Foreskin fibroblast (primary cell): ENCODE measurements at places on chromosomes 7 and 10.

GRCh38 chr10:48322017-48322416, 15.5 kb downstream of the MAPK8 start:
- DNase-seq = no peak

DNA sequence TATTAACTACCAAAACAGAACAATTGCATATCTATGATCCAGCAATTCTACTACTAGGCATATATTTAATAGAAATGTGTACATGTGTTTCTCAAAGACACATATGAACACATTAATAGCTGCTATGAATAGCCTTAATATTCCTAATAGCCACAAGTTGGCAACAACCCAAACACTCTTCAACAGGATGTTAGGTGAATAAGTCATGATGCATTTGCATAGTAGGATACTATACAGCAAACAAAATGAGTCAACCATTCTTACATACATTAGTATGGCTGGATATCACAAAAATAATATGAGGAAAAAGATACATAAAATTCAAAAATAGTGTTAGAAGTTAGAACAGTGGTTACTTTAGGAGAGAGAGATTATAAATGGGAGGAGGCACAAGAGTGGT, 26.8 kb upstream of the ZNF746 start:
- DNase-seq = no peak

GRCh38 chr10:59741048-59741447, 12.2 kb downstream of the MRLN start:
- no peak for DNase-seq

- DNase-seq = no peak
These were observed 197.3 kb downstream of the MACC1 start for GRCh38 chr7:20019757-20020432.

DNA sequence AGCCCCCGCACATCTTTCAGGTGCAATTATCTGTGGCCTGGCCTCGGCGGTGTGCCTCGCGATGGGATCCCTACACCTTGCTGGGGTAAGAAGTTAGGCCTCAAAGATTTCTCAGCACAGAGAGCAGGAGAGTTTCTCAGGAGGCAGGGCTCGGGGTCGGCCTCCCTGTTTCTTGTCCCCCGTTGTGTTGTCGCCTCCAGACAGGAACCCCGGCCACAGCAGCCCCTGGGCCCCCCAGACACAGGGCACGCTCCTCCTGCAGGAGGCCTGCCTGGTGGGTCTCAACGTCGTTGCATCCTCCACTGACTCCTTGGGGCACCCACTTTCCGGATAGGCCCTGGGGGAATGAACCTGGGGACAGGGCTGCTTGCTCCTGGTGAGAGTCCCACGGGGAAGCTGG, 229.1 kb upstream of the SHH start:
- DNase-seq = no peak

DNA sequence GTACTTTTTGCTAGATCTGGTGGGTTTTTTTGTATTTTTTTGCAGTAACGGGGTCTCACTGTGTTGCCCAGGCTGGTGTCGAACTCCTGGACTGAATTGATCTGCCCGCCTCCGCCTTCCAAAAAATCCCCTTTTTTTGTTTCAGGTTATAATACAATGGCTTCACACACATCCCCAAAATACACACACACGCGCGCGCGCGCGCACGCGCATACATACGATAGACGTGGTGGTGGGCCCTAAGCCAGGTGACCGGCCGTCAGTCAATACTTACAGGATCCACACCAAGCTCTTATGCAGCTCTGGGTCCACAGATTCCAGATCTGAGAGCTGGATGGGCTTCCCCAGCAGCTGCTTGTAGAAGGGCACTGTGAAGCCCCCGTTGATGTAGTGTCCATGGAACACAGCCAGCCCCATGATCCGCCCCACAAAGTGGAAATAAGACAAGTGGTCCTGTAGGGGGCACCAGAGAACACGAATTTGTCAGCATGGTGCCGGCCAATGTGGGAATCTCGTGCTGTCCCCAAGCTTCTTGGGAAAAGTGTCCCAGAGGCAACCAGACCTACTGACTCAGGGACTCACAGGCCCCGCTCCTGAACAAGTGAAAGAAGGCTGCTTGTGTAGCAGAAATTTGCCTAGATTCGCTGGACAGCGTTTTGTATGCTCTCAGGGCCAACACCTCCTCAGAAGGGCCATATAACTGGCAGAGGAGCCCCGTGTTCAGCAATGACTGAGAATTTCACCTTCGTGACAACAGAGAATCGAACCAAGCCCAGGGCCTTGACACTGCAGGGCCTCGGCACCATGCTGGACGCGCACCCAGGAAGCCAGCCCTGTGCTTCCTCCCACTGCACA, 103.6 kb downstream of the SMURF1 start:
- peak; percentile 73 for DNase-seq

DNA sequence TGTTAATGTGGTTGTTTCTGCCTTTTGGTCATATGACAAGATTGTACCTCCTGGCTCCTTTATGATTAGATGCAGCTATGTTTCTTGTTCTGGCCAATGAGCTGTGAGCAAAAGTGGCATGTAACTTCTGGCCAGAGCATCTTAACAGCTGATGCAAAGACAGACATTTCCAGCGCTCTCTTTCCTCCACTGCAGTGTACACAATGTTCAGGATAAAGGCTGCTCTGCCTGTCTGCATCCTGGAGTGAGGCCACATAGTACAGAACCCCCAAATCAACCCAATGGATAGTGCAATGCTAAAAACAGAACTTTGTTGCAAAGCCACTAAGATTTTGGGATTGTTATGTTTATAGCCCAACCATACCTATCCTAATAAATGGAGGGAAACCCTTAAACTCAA, 17.9 kb downstream of the EPC1 start:
- no peak for DNase-seq

- no peak for DNase-seq
These were observed 57.1 kb downstream of the KIF5B start for GRCh38 chr10:31999070-31999660.

DNA sequence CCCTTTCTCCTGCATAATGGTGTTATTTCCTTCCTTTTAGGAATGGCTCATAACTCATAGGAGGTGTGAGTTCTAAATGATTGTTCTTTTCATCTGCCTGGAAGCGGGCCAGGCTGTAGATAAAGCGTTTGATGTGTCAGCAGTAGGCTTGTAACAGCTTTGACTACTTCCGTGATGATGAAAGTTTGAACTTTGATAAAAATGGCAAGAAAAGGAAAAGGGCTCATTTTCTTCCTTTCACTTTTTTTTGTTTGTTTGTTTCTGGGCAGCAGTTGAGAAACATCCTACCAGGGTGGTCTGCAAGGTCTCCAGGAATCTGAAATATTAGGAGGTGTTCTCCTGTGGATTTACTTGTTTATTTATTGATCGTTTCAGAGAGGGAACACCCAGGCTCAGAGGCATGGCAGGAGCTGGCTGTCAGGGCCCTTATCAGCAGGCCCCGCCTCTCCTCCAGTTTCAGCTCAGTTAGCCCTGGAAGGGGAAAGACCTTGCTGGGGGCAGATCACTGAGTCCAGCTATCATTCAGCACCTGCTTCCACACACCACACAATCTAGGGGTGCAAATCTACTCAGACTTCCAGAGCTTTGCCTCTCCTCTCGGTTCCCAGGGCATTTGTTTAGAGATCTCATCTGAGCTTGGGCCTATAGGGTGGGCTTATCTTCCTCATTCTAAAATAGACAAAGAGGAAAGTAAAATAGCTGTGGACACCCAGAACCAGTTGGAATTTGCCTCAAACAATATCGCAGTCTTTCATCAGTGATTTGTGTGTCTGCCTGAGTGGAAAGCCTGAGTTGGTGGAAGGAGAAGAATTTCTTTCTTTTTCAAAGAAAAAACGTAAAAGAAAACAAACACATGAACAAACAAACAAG, 130.9 kb downstream of the BMPER start:
- DNase-seq = peak; percentile 54

DNA sequence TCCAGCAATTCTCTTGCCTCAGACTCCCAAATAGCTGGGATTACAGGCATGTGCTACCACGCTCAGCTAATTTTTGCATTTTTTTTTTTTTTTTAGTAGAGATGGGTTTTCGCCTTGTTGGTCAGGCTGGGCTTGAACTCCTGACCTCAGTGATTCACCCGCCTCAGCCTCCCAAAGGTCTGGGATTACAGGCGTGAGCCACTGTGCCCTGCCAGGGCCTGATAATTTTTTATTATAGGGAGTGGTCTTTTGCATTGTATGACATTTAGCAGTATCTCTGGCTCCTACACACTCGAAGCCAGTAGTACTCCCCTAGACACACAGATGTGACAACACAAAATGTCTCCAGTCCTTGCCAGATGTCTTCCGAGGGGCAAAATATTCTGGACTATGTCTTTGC, 124.0 kb downstream of the DKK1 start:
- DNase-seq = peak; percentile 38

GRCh38 chr10:102608487-102608886, 35.8 kb upstream of the TRIM8 start:
- no peak for DNase-seq

- no peak for DNase-seq
These were observed 38.2 kb downstream of the TNS3 start for GRCh38 chr7:47543714-47544113.

GRCh38 chr7:35520810-35521625, 173.9 kb downstream of the HERPUD2 start:
- DNase-seq = no peak

GRCh38 chr7:14714161-14714728, 188.3 kb downstream of the DGKB start:
- DNase-seq = no peak

DNA sequence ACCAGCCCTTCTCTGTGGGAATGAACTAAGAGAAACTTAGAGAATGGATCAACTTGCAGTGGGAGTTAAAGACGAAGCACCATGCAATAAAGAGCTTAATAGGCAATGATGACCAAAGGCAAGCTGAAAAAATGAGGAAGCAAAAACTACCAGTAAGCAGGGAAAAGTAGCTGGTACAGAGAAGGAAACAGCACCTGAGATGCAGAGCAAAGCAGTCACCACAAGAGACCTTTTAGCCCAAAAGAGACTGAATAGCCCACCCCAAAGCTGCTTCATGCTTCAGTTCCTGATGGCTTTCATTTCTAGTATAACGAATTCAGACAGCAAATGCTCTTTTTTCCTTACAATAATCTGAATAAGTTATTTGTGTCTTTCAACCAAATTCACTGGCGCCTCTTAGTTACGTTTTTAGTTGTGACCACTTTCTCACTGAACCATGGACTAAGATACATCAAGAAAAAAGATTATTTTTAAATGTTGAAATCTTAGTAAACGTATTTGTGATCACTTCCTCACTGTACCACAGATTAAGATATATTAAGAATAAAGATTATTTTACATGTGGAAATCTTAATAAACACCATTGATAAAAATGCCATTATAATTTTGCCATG, 76.0 kb downstream of the USP6NL start:
- no peak for DNase-seq

GRCh38 chr7:135942614-135943013, 34.5 kb downstream of the MTPN start:
- DNase-seq = no peak

GRCh38 chr7:43960933-43961332, 34.7 kb downstream of the UBE2D4 start:
- no peak for DNase-seq

- no peak for DNase-seq
These were observed 29.5 kb downstream of the ZNF775 start for GRCh38 chr7:150408393-150409299.

DNA sequence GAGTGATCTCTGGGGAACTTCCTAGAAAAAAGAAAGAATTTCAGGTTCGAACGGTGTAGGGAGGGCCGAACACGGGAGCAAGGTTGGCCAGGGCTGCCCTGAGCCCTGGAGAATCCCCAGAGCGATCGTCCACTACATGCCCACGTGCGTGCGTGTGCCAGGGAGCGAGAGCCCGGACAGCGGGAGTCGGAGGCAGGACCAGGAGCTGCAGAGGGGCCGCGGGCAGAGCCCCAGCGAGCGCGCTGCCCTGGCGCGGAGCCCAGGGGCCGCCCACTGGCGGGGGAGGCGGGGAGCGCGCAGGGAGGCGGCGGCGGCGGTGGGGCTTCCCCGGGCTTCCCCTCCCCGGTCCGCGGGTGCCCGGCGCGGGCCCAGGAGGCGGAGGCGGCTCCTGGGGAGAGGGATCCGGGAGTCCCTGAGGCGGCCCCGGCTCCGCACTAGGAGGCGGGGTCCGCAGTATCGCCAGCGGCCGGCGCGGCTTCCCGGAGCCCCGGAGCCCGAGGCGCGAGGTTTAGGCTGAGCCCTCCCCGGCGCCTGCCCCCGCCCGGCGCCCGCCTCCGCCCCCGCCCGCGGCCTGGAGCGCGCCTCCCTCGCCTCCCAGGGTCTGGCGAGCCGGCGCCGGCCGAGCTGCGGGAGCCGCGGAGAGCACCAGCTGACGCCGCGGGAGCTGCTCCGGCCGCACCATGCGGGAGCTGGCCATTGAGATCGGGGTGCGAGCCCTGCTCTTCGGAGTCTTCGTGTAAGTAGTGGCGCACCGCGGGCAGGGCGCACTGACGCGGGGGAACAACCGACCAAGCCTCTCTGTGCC, at the start of gene PLPP4:
Gene PLPP4, plus strand, starts transcription at position 602 of the 805 bp plus-strand sequence. Its CDS starts 79 bp downstream, at position 681.
- no peak for DNase-seq

GRCh38 chr7:94621120-94621519, 34.8 kb downstream of the SGCE start:
- no peak for DNase-seq

DNA sequence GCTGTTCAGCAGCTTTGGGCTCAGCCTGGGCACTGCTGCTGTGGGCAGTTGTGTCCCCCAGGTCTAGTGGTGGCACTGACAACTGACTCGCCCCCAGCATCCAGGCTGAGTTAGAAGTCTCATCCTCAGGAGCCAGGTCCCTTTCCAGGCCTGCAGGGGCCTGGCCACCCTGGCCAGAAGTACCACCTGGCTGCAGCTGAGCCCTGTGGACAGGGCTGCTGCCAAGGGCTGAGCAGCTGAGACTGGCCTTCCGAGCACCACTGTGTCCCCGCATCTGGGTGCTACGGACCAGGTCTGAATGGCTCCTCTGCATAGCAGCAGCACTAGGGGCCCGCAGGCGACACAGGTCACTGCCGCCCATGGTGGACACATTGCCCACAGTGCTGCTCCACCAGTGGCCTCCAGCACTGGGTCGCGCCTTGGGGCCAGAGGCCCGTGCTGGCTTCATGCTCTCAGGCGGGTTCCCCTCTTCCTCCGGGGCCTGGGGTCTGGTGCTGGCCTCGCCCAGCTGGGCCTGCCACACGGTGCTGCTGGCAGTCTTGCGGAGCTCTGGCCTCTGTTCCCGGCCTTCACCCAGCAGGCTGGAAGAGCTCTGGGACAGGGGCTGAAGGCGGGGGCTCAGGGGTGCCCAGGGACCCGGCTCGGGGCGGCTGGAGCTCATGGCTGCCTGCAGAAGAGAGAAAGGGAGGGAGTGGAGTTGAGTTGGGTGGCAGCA, 6.2 kb downstream of the GPRIN2 start:
- no peak for DNase-seq
